Left renal pelvis (tissue), 4 donors: ENCODE measurements at places on chromosomes 5 and 9. TPM values are rescaled to one million over a fixed set of nuclear protein-coding genes. Genes with fewer than 3 reads are reported as not detected.

The PCA3 gene
- polyA plus RNA-seq = 2.0 TPM

The TNFSF8 gene
- polyA plus RNA-seq = 1.1 TPM

The SH2D3C gene
- polyA plus RNA-seq = 10.3 TPM

The PRDM9 gene
- not detected for polyA plus RNA-seq

The LECT2 gene
- 1.3 TPM for polyA plus RNA-seq

The ADAMTS19 gene
- 11.9 TPM for polyA plus RNA-seq

The SLCO4C1 gene
- 24.2 TPM for polyA plus RNA-seq

The ACOT12 gene
- 0.60 TPM for polyA plus RNA-seq

The ADAMTS2 gene
- polyA plus RNA-seq = 12.6 TPM

The ZNF366 gene
- polyA plus RNA-seq = 4.3 TPM

The SHB gene
- 13.4 TPM for polyA plus RNA-seq

The SLCO6A1 gene
- not detected for polyA plus RNA-seq

The FAM200C gene
- polyA plus RNA-seq = 15.8 TPM

The NPDC1 gene
- 20.4 TPM for polyA plus RNA-seq

The JAKMIP2 gene
- polyA plus RNA-seq = 5.9 TPM

The GBGT1 gene
- polyA plus RNA-seq = 2.6 TPM

The FBP2 gene
- not detected for polyA plus RNA-seq

The DMRT3 gene
- 2.1 TPM for polyA plus RNA-seq

The TLX3 gene
- not detected for polyA plus RNA-seq

The PARP8 gene
- 14.6 TPM for polyA plus RNA-seq

The ZNF367 gene
- 9.3 TPM for polyA plus RNA-seq

GRCh38 chr5:14488709-14489108, 92.9 kb upstream of the OTULINL start:
- no peak for DNase-seq

- DNase-seq = no peak
Measured at GRCh38 chr9:134332841-134333233, 6.6 kb downstream of the RXRA start.

- DNase-seq = no peak
Measured at GRCh38 chr5:146707316-146707715, 171.2 kb downstream of the PPP2R2B start.

DNA sequence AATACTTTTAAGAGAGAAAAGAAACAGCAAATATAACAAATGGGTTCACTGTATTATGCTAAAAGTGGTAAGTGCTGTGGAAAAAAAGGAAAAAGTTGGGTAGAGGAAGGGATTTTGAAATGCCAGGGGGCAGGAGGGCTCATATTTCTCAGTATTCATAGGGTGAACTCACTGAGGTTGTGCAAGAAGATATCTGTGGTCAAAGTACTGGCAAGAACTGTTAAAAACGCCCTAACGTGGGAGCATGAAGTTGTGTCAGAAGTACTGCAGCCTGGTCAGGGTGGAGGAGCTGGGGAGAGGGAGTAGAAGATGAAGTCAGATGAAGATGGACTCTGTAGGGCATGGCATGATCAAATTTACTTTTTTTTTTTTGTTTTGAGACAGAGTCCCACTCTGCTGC, 31.2 kb upstream of the SLC28A3 start:
- DNase-seq = no peak

GRCh38 chr5:140828362-140828737, 590 bp downstream of the PCDHA6 start:
- DNase-seq = no peak

- DNase-seq = peak; percentile 64
Measured at GRCh38 chr9:36154331-36154952, 14.7 kb upstream of the CCIN start.

GRCh38 chr5:127143722-127144121, 70.4 kb upstream of the C5orf63 start:
- DNase-seq = no peak

- DNase-seq = no peak
Measured at GRCh38 chr5:103827976-103828375, 265.4 kb upstream of the NUDT12 start.

DNA sequence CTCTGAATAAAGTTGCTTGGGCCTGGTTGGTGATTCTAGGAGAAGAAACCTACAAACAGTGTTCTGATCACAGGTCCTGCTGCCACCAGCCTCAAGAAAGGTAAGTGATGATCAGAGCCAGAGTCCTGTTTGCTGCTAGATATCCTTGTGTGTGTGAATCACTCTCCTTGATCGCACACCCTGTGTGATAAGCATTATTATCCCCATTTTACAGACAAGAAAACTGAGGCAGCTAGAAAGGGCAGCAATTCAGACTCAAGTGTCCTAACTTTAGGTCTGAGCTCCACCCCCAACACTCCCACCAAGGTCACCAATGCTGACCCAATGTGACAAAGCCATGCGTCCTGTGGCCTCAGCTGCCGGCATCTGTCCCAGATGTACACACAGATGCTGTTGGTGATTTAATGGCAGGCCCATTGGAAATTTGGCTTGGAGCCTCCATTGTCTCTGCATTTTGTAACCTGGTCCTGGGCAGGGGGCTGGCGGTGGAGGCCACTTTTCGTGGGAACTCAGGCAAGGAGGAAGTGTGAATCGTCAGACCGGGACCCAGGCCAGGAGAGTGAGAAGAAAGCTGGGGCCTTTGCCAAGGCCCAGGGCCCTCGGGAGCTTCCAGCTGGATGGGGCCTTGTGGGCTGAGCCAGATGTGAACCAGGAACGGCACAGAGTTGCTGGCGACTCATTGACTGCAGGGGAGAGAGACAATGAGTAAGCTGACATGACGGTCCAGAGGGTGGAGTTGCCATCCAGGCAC, 29.8 kb upstream of the GGTA1 start:
- peak; percentile 39 for DNase-seq

DNA sequence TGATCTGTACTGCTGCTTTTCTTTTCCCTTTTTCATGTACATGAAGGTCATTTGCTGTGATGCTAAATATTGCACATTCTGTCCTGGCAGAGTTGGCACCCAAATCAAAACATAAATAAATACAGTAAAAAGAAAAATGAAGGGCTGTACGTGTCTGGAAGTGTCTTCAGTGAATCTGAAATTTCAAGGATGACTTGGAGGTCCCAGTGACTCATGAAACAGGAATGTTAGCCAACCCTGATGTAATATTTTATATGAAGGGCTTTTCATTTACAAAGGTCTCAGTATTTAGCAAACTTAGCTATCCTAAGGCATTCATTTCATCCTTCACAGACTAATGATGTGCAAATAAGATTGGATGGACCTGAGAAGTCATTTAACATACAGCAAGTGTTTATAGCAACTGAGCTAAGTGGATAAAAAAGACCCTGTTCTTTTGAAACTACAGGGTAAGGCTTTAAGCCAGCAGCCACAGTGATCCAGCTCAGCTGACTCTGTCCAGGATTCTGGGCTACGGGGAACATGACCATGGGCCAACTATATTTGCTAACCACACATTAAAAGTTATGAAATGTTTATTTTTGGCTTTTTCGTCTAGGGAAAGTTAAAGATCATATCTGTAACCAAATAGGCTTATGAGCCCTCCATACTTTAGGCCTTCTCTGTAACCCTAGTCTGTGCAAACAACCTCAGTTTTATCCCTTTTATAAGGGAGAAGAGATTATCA, 104.0 kb upstream of the DMRTA1 start:
- no peak for DNase-seq

DNA sequence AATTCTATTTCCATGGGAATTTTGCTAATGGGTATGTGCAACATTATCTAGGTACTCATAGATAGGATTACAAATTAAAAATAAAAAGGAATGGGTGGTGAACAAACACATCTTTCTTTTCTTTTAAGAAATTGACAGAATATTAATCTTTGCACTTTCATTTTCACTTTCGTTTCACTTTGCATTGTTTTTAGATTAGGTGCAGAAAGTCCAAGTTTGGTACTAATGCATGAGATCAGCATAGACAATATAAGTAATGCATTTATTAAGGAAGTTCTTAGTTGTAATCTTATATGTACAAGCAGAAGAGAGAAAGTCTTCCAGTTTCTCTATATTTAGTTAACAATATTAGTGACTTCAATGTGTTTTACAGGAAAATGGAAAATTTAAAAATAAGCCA, 196.5 kb downstream of the COMMD10 start:
- DNase-seq = no peak

- no peak for DNase-seq
Measured at GRCh38 chr5:158275511-158275910, 416.6 kb upstream of the CLINT1 start.

GRCh38 chr5:82560561-82560960, 282.4 kb upstream of the RPS23 start:
- no peak for DNase-seq

GRCh38 chr5:11902201-11902619, 2.0 kb downstream of the CTNND2 start:
- DNase-seq = no peak

DNA sequence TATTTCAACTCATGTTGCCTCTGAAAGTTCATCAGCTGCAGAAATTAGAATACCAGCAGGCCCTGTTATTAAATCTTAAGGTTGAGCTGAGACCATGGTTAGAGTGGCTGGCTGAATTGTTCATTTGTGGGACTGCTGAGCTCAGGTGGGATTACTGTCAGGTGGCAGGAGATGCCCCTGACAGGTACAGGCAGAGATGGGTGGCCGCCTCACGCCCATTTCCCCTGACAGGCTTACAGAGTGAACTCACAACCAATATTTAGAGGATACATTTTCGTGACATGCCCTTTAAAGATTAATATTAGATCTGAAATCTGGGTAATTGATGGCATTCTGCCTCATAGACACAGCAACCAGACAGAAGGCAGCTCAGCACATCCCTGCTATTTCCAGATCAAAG, 136.0 kb downstream of the MVB12B start:
- DNase-seq = no peak

DNA sequence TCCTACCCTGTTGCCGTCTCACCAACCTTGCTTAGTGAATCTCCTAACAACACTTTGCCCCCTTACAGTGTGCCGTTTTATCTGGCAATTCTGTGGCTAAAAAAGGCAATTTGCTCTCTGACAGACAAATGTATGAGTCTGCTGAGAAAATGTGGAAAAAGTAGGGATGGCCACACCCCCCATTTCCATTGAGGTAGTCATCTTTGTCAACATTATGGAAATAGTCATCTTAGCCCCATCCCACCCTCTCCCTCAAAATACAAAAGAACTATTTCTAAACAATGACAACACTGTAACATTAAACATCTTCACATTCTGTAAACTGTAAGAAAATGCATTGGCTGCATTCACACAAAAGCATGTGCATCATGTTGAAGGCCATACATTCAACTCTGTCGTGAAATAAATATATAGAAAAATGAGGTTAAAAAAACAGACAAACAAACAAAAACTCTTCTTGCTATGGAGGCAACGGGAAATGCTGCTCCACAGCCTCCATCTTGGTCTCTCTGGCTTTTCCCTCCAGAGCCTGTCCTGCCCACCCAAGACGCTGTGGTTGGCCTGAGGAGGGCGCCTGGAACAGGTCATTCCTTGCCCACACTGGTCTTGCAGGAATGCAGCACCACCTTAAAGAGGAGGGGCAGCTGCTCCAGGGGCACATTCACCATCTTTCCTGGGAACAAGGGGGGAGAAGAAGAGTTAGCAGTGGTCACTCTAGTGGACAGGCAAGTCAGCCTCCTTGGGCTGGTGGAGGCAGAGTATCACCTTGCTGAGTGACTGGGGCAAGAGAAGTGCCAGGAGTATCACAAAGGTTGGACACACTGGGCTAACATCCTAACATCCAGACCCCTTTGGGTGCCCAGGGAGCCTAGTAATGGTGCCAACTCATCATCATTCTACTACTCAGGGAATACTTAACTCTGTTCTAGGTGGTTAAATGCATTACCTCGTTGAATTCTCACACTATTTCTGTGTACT, 15.2 kb upstream of the NR5A1 start:
- DNase-seq = no peak

DNA sequence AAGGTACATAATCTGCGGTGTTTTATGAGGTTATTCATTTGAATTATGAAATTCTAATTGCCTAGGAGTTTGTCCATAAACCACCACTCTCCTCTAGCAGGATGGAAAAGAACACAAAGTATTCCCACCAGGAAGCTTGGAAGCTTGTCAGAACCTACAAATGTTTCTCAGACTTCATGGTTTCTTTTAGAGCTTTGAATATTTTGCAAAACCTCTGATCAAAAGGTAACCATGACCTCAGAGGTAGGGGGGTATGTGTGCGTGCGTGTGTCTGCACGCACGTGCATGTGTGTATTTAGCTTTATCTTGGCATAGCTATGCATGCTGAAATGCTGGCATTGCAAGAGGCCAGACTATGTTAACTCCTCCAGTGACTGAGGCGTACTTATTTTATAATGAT, 847.0 kb downstream of the TLE1 start:
- no peak for DNase-seq

DNA sequence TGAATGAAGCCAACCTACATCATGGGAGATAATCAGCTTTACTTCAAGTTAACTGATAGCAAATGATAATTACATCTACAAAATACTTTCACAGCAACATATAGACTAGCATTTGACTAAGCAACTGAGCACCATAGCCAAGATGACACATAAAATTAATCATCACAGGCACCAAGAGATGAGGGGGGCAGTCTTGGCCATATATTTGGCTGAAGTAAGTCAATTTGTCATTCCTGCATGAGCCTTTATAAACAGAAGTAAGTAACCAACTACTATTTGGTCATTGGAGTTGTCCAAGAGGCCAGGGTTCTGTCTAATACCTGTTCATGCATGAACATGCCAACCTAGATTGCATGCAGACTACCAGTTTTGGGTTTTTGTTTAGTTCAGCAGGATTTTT, 53.6 kb downstream of the PDCD1LG2 start:
- no peak for DNase-seq

- no peak for DNase-seq
Measured at GRCh38 chr9:87882627-87883026, at the start of gene SPATA31E1. SPATA31E1 (plus strand) TSS chr9:87882877; CDS start chr9:87882892, 15 bp downstream.

- no peak for DNase-seq
Measured at GRCh38 chr9:113665064-113665463, 201.5 kb downstream of the RGS3 start.

- DNase-seq = no peak
Measured at GRCh38 chr5:110195288-110195687, 505.6 kb downstream of the MAN2A1 start.

DNA sequence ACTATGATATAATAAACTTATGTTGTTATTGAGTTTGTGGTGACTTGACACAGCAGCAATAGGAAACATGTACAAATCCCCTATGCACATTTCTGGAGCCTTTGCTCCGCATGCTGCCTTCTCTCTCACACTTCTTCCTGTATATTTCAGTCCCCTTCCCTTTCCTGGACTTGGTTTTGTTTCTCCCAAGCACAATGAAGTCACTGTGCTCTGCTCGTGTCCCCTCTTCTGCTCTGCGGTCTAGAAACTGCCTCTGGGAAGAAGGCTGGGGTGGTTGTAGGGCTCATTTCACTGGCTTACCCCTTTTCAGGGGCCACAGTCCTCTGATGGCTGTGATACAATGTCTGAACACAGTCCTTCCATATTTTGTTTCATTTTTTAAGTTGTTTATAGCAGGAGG, 15.7 kb upstream of the FGD3 start:
- no peak for DNase-seq
